ENCODE measurements at places on chromosomes 7 and 10.
A peak's percentile ranks its signal among the peaks of the same experiment; 100 is the strongest.

DNA sequence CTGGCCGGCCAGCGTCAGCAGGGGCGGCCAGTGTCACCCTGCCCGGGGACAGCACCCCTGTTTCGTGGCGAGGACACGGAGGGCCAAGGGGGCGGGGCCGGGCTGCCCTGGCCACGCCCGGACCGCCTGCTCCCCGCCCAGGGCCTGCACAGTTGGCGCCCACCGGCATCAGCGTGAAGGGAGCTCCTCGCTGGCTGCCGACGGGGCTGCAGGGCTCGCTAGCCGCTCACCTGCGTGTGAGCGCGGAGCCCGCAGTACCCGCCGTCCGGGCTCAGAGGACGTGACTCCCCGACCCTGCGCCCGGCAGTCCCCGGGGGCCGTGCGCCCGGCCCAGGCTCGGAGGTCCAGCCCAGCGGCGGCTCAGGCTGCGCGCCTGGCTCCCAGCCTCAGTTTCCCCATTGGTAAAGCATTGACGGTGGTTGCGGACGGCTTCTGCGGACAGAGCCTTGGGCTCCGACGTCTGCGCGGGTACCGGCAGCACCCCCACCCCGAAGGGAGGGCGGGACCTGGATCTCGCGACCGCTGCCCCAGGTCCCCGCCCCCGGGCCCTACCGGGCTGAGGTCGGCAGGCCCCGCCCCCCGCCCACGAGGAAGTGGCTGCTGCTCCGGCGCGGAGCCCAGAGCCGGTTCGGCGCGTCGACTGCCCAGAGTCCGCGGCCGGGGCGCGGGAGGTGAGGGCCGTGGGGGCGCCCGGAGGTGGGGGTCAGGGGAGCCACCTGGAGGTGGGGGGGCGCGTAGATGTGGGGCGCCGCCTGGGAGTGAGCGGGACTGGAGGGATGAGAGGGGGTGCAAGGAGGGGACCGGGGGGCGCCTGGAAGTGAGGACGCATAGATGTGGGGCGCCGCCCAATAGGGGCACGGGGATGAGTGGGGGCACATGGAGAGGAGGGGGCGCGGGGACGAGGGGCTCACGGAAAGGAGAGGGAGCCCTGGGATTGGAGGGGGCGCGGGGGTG is at the start of gene ARPC1B:
Gene ARPC1B (plus strand): TSS at position 620 of the 954 bp plus-strand sequence. CDS start 10,985 bp downstream, outside the sequence.
- DNase-seq, result no peak

DNA sequence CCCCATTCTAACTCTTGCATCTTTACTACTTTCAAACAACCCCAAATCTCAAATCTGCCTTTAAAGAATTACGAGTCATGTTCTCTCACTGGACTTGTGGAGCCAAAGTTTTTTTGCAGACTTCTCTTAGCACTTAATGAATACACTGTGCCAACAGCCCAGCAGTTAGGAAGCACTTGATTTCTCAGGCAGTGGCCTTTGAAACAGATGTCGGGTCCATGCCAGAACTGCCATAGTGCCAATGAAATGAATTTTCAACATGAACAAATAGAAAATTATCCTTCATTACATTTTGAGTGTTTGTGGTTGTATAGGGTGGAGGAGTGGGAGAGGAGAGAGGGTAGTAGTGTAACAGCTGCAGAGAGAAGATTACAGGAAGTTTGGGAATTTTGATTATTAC is 5.9 kb downstream of the BORCS7 start:
- DNase-seq, result no peak

DNA sequence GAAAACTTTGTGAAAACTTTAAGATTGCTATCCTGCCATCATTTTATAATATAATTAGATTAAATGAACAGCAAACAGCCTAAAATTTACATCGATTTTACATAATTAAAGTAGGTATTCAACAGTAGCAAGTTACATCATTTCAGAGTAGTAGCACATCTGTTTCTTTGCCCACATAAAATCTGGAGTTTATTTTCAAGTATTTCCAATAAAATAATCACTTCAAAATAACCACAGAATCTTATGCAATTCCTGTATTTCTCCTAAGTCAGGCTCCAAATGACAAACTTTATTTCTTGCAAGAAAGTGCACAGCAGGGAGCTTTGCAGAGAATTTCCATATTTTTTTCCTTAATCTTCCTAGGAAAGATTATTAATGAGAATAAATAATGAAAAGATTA is 82.6 kb downstream of the CUBN start:
- no peak for DNase-seq

- DNase-seq, result no peak
Measured at GRCh38 chr10:103795634-103796270, 59.6 kb downstream of the SH3PXD2A start.

GRCh38 chr10:125165584-125166573 is 5.5 kb upstream of the CTBP2 start:
- DNase-seq, result no peak

DNA sequence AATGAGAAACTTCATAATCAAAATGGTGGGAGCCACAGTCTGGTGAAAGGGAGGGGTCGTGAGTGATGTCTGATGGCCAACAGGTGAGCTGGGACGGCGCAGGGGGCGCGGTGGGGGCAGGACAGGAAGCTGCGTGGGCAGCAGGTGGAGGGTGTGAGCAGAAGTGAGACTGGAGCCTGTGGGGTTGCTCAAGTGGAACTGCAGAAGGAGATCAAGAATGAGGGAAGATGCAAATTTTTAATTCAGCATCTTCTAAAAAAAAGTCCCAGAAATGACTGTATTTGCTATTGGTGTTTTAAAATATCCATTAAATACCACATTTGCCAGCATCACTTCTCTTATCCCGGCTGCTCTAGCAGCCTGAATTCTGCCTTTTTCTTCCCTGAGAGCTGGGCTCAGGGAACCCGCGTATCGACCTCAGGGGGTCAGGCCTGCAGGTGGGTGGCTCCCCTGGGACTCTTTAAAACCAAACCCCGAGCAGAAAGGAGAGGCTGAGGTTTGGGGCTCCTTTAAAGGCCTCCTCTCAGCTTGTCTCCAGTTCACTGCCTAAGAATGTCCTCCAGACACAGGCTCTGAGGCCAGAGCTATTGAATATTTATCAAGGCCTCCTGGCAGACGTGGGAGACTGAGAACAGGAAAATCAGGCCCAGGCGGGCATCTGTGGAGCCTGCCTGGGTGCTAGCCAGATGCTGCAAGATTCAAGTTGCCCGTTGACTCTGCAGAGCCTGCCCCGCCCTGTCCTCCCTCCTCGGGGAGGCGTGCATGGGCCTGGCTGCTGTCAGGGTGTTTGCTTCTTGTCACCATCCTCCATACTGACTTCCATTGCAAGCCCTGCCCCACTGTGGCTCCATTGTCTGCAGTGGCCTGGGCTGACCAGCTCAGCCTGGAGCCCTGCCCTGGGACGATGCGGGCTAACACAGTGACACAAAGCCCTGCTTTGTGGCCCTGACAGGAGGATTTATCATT is 53.9 kb downstream of the SYPL1 start:
- DNase-seq, result no peak

GRCh38 chr10:120684226-120684625 is 166.9 kb upstream of the WDR11 start:
- DNase-seq, result no peak

- no peak for DNase-seq
Measured at GRCh38 chr7:90842430-90842788, 246.3 kb downstream of the CDK14 start.

DNA sequence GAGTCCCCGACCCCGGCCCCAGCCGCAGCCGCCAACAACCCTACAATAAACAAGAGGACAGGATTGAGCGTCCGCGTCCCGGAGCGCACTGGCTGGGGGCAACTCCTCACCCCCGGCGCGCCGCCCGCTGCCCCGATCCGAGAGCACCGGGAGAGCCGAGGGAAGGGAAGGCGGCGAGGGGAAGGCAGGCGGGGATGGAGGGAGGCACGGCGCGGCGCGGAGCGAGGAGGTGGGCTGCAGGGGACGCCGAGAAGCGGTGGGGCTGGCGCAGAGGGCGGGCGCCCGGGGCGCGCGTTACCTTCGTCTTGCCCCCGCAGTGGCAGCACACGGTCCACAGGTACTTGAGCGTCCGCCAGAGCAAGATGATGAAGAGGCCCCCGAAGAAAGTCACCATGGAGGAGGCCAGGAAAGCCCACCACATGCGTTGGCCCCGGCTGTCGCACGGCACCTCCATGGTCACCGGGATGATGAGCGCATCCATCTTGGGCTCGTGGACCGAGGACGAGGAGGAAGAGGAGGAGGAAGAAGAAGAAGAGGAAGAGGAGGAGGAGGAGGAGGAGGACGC is 559 bp downstream of the KCNMA1 start:
- no peak for DNase-seq

DNA sequence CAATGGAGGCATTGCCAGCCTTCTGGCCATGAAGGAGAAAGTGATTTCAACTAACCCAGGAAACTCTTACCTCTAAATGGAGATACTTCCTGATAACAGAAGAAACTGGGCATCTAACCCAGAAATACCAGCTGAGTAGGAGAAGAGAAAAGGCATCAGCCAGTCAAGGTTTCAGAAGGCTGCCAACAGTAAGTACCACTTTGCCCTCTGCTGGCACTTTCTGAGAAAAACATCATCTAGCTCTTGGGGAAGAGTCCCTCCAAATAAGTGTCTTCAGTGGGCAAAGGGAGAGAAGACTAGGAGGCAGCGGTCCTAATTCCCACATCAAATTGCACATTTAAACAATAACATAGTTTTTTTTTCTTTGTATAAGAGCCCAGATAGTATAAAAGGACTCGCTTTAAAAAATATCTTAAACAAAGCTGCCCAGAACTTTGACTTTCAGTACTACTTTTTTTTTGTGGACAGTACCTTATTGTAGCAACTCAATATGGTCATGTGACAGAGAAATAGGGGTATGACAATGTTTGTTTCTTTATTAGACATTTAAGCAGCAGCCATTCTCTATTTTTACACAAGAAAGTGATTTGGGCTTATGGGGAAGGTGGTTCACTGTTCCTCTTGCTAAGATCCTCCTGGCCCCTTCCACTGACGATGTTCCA is 157.3 kb downstream of the CTTNBP2 start:
- DNase-seq, result peak; percentile 28

- DNase-seq, result no peak
Measured at GRCh38 chr7:103821092-103821491, 168.4 kb downstream of the RELN start.

- no peak for DNase-seq
Measured at GRCh38 chr7:148882192-148882591, 1.9 kb downstream of the EZH2 start.

GRCh38 chr7:57256637-57257375 is 124.6 kb upstream of the ZNF479 start:
- no peak for DNase-seq

DNA sequence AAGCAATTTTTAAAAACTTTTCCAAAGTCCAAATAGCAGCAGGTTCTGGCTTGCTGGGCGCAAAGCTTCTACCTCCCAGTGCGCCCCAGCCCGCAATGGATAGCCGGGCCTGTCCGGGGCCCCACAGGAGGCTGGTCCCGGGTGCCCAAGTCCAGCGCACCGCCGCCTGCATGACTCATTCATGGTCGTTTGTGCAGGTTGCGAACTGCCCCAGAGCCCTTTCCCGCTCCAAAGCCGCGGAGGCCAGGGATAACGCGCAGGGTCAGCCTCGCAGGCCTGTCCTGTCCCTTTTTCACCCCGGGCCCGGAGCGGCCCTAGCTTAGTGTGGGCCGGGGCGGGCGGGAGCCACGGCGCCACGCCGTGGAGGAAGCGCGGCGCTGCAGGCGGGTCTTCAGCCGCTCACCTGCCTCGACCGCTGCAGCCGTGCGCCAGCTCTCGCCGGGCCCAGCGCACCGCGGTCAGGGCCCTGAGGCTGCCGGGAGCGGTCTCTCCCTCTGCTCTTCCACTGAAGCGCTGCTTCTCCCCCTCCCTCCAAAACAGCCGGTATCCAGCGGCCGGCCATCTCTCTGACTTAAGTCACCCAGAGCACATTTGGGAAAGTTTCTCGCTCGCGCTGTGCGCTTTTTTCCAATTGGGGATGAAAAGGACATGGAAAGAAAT is 1.7 kb upstream of the EGR2 start:
- no peak for DNase-seq

- no peak for DNase-seq
Measured at GRCh38 chr10:78910021-78910420, 158.7 kb upstream of the ZMIZ1 start.

GRCh38 chr10:96829029-96829773 is 2.9 kb upstream of the LCOR start:
- no peak for DNase-seq

DNA sequence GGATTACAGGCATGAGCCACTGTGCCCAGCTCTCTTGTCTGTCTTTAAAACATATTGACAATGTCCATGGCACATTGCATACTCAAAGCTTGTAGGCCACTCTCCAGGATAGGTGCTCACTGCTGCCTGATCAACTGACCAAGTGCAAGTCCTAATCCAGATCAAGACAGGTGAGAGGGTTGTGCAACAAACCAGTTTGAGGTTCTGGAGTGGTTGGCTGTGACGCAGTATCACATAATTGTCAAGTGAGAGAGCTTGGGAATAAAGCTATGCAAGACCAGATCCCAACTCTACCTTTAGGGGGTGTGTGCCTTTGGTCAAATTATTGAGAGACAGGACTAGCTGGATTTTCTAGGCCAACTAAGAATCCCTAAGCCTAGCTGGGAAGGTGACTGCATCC is 43.0 kb upstream of the OPN4 start:
- no peak for DNase-seq

DNA sequence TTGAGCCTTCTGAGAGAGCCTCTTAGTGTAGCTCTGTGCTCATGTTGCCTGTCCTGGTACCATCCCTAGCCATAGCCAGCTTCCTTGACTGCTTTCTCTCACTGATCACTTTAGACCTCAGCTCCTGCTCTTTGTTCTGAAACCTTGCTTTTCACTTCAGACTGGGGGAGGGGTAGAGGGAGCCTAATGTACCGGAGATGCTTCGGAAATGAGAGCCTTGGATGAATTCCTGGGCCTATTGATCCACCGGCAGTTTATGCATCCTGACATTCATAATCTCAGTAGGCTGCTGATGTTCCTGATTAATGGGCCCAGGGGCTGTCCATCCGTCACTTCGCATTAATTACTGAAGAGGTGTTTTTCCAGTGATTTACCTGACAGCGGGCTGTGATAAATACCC is 38.8 kb downstream of the R3HCC1L start:
- no peak for DNase-seq

DNA sequence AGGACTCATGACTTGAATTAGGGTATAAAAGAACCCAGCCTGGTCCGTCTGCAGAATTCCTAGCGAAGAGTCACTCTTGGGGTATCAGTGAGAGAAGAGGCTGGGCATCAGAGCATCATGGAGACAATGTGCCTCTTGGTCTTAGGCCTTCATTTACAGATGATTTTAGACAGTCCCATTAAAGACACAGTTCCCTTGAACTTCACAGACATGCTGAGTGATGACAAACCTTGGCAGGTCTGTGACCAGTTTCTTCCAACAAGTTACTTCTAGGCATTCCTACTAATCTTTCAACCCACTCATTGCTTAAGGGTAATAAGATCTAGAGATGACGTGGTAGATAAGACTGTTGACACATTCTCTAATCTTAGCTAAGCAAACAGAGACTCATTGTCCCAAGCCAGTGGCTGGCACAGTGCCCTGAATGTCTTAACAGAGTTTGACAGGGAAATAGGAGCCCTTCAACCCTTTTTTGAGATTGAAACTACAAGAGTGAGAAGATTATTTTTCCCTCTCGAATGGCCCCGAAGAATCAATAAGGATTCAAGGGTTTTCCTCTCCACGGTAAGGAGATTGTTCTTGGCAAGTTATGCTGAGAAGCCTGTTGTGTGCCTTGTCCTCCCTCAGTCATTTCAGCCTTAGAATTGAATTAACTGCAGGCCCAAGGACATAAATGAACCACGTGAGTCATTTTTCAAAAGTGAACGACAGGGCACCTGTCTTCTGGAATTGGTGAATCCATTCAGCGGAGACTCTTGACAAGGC is 281.1 kb downstream of the CCDC3 start:
- peak; percentile 31 for DNase-seq

Data from HS-5 (cell line).